GM23248 (cell line): ENCODE measurements at places on chromosomes 2 and 18. TPM values are rescaled to one million over a fixed set of nuclear protein-coding genes. Genes with fewer than 3 reads are reported as not detected.

Gene CXCR2
- not detected in 2 replicates for total RNA-seq

GRCh38 chr18:24488824-24489493 is 28.5 kb downstream of the HRH4 start:
- peak; percentile 54 for DNase-seq

- no peak for DNase-seq
Observed at GRCh38 chr2:184524551-184525382, 73.6 kb upstream of the ZNF804A start.

Gene MOGAT1
- total RNA-seq: not detected in 2 replicates

GRCh38 chr2:74719066-74719465 is 65.0 kb downstream of the SEMA4F start:
- DNase-seq: no peak

DNA sequence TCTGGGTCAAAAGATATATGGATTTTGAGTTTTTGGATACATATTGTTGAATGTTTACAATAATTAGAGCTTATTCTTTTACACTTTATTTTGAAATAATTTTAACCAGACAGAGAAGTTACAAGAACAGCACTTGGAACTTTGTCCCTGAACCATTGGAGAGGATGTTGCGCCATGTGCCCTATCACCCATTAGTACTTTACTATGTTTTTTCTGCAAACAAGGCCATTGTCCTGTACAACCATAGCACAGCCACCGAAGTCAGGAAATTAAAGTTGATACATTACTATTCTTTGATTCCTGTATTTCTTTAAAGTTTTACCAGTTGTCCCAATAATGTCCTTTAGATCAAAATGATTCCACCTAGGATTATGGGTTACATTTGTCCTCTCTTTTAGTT is 188.8 kb downstream of the ACKR3 start:
- no peak for DNase-seq

Gene LOXHD1
- total RNA-seq: not detected in 2 replicates

- peak; percentile 73 for DNase-seq
Observed at GRCh38 chr18:61896757-61897156, 4.0 kb upstream of the RNF152 start.

Gene EMILIN2
- total RNA-seq: 23.9 and 30.2 TPM in 2 replicates

GRCh38 chr2:194103941-194104659 is 1552.9 kb upstream of the SLC39A10 start:
- DNase-seq: no peak

Gene GCG
- total RNA-seq: not detected in 2 replicates

DNA sequence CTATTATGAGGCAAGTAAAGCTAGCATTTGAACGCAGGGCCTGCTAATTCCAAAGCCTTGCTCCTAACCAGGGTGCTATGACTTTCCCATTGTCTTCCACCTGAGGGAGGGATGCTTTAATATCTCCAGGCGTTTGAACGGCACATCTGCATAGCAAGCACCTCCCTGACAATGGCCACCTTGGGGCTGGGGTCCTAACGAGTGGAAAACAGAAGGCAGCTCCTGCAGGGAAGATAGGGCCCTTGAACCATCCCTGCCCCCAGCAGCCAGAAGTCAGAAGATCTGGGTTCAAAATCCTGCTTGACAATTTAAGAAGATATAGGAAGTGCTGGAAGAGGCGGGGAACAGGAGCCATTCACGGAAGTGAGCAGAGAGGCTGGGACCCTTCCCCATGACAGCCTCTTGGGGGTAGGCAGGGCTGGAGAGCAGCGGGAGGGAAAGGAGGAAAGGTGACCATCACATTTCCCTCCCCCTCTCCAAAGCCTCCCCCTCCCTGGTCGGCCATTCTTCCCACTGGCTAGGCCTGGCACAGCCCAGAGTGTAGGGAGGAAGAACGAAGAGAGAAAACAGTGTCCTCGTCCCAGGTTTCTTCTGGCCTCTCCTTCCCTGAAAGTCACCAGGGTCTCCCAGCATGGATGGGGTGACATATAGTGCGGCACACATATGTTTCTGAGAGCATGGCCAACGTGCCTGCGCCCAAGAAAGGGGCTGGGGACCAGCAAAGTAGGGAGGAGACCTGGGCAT is 73.5 kb downstream of the EMX1 start:
- no peak for DNase-seq

- DNase-seq: no peak
Observed at GRCh38 chr2:25053041-25053440, 11.2 kb downstream of the EFR3B start.

Gene MC5R
- total RNA-seq: not detected in 2 replicates

DNA sequence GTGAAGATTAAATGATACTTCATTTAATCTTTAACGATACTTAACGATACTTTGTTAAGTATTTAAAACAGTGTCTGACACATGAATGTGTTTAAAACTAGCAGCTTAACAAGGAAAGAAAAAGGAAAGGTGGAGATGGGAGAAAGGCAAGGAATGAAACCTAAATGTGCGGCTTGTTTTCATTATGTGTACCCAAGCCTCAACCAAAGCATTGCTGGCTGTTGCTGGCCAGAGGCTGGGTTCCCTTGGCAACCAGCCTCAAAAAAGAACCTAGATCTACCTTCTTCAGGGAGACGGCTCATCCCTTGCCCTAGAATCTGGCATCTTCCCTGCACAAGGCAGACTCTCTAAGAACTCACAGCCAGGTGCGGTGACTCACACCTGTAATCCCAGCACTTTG is 13.8 kb upstream of the PCBP1 start:
- DNase-seq: no peak

DNA sequence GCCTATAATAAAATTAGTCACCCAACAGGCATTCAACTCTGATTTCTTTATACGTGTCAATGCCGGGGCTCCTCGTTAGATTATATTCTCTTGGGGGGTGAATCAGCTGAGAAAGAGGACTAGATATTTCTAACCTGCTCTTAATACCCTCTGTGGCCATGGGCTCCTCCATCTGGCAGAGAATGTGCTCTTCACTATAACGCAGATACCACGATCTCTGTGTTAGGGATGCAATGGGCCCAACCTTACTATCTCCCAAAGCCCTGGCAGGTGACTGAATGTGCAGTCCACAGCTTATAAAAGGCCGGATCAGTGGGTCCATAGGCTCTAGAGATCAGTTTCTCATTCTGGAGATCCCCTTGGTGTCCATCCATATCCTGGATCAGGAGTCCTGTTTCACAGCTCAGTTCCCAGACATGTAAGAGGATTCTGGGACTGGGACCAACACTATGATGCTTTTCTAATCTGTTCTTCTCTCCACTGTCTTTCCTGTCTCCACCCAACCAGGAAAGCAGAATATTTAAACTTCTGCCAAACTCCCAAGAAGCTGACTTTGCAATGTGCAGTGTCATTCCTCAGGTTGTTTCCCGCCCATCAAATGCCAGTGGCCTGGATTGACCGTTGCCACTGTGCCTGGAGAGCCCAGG is 71.4 kb upstream of the CELF4 start:
- DNase-seq: no peak

DNA sequence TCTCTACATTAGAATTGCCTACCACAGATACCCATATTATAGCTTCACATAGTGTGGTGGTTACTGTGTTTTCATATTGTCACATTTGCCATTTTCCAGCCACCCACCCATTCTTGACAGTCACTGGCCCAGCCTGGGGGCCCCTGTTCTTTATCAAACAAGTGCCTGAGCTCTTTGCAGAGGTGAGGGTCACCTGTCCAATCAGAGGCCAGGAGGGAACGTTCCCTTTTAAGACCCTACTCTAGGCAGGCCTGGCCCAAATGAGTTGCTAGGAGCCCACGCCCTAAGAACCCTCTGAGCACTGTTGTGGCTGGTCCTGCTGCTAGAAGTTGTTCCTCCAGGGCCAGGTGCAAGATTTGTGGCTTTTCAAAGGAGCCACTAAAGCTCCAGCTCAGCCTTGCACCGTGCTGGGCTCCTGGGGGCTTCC is 5.2 kb downstream of the IL37 start:
- DNase-seq: no peak

GRCh38 chr2:24122366-24123194 is 554 bp downstream of the PFN4 start:
- peak; percentile 42 for DNase-seq

- DNase-seq: no peak
Observed at GRCh38 chr2:42920446-42921146, 128.2 kb upstream of the HAAO start.

Gene CNDP1
- total RNA-seq: not detected in 2 replicates
